ENCODE measurements at places on chromosomes 1 and 21. TPM values are rescaled to one million over a fixed set of nuclear protein-coding genes. Genes with fewer than 3 reads are reported as not detected.

Gene PNRC2
- total RNA-seq, result 173 TPM

Gene UBE2U
- total RNA-seq, result not detected

Gene LCE1D
- not detected for total RNA-seq

Gene GJA5
- total RNA-seq, result 1.9 TPM

Gene SLAMF9
- not detected for total RNA-seq

Gene PGM1
- 151 TPM for total RNA-seq

Gene COL9A2
- total RNA-seq, result 5.8 TPM

Gene ITLN2
- total RNA-seq, result 1.1 TPM

Gene CLDN17
- total RNA-seq, result not detected

Gene SPRR2F
- total RNA-seq, result not detected

Gene RGS8
- 1.2 TPM for total RNA-seq

Gene CELA2A
- total RNA-seq, result 14.4 TPM

Gene LEFTY1
- total RNA-seq, result 1.3 TPM

Gene RRP1
- total RNA-seq, result 12.8 TPM

Gene TAL1
- 3.5 TPM for total RNA-seq

Gene BCAS2
- 24.7 TPM for total RNA-seq

Gene LHX4
- not detected for total RNA-seq

Gene CFAP57
- 0.11 TPM for total RNA-seq

Gene IGSF3
- 3.0 TPM for total RNA-seq

Gene AADACL3
- not detected for total RNA-seq

Gene PRDM16
- total RNA-seq, result 0.61 TPM

Gene TNFRSF4
- 1.1 TPM for total RNA-seq

Gene ADIPOR1
- total RNA-seq, result 87.6 TPM

Gene SPATA45
- not detected for total RNA-seq

Gene PTAFR
- 11.2 TPM for total RNA-seq

Gene FUCA1
- 59.2 TPM for total RNA-seq

Gene NMNAT2
- 0.35 TPM for total RNA-seq

Gene SPRR1A
- not detected for total RNA-seq

Gene WDR4
- total RNA-seq, result 3.6 TPM

Gene NUP210L
- 0.07 TPM for total RNA-seq

Gene ADAMTS1
- 111 TPM for total RNA-seq

Gene GPR161
- 2.7 TPM for total RNA-seq

Gene CREG1
- 170 TPM for total RNA-seq

Gene NBPF3
- total RNA-seq, result 13.0 TPM

Gene BGLAP
- 0.50 TPM for total RNA-seq

Gene COL16A1
- 16.9 TPM for total RNA-seq

Gene LHX8
- total RNA-seq, result not detected

Gene PTGFR
- 8.9 TPM for total RNA-seq

Gene CR2
- total RNA-seq, result not detected

Gene NR0B2
- 14.7 TPM for total RNA-seq

Gene S100A7A
- total RNA-seq, result not detected

Gene KRTAP10-1
- not detected for total RNA-seq

Gene CLIC6
- not detected for total RNA-seq

Gene KCNJ9
- not detected for total RNA-seq

Gene TMEM200B
- total RNA-seq, result 7.0 TPM

Gene MROH7
- 2.7 TPM for total RNA-seq

Gene LCE2B
- not detected for total RNA-seq

Gene PLPPR5
- total RNA-seq, result not detected

Gene ATF6
- 27.9 TPM for total RNA-seq

Gene MYOC
- 0.55 TPM for total RNA-seq

Gene FCRL5
- total RNA-seq, result 0.14 TPM

Gene HUNK
- 0.96 TPM for total RNA-seq

Gene KRTAP11-1
- not detected for total RNA-seq

Gene CCDC30
- 8.3 TPM for total RNA-seq

Gene CRB1
- total RNA-seq, result 0.28 TPM

Gene EPHA10
- total RNA-seq, result 0.57 TPM

Gene PLEKHN1
- total RNA-seq, result not detected

Gene TTLL7
- 2.1 TPM for total RNA-seq
